ENCODE measurements at places on chromosomes 7 and 10.

- DNase-seq, result no peak
Measured at GRCh38 chr10:89390476-89391225, 1.8 kb upstream of the IFIT1 start.

GRCh38 chr7:111011520-111011919, 79.4 kb upstream of the LRRN3 start:
- no peak for DNase-seq

DNA sequence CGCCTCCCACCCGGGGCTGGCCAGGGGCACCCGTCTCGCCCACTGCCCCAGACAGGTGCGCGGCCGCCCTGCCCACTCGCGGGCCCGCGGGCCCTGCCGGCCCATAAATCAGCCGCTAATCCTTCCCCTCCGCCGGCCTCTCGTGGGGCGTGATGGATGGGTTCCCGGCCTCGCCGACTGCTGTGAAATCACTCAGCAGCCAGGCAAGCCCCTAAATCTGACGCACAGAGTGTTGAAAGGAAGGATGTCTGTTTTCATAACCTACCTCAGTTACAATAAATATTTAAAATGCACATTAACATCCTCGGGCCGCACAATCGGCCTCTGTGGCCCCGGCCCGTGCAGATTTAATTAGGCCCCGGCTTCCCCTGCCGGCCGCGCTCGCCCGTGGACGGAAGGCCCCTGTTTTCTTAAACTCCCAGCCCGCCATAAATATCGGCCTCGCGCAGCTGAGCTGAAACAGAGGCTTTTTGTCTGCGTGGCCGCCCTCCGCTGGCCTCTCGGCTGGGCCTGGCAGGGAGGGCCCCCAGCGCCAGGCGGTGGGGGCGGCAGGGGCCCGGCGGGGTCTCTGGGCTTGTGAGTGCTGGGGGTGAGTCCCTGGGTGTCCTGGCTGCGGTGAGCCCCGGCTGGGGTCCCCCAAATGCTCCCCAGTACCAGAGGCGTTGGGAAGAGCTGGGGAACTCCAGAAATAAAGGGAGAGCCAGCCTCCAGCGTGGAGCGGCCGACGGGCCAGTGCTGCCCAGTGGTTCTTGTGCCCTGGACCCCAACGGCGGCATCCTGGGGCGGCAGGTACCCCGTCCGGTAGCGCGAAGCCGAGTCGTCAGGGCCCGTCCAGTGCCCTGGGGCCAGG, 90.7 kb downstream of the UNCX start:
- DNase-seq, result no peak

- no peak for DNase-seq
Measured at GRCh38 chr7:129690701-129691100, 79.2 kb downstream of the NRF1 start.

GRCh38 chr10:21355591-21356011, 169.9 kb downstream of the SKIDA1 start:
- no peak for DNase-seq

DNA sequence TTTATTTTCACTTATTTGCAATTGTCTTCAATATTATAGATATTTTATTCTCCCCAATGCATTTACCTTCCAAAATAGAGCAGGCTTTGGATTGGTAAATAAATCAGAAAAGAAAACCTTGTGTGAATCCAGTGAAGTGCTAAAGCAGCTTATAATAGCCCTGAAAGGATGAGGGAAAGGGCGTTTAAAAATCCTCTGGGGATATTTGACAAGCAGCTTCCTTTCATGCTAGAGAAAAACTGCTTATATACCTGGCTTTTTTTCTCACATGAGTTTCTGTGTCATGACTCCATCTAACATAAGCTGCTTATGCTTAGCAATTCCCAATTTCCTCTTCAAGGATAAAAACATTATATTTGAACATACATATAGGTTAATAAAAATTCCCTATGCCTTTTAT, 221.6 kb upstream of the SEMA3E start:
- DNase-seq, result no peak

DNA sequence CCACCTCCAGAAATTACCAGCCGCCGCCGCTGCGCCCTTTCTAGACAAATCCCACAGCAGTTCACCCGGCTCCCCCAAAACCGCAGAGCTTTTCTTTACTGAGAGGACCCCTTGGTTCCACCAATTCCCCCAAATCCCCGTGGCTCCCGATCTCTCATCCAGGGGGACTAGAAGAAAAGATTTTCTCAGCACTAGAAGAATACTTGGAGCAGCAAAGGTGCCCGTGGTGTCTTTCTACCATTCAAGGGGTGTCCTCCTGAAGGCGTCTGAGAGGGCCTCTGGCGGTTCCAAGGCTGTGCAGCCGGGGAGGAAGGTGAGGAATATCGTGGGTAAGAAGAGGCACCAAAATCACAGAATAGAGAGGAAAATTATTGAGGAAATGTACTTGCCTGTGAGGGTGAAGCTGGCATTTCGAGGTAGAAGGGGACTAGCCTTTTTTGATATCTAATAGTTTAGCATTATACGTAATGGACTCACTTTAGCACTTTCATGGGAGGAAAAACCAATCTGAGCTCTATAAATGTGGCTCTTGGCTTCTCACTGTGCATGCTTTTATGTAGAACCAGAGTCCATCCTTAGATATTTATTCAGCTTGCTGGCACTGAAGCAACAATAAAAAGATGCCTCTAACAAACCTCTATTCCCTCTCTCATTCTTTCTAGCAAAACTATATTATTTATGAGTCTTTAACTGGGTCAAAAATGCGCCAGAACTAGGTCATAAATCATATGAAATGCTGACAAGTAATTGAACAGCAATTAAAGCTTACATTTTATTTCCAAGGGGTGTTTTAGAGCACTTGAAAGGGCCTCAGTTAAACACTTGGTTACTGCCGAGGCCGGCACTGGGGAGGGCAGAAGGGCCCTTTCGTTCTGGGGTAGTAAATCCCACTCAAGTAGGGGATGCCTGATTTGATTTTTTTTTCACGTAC, 13.8 kb upstream of the HOXA2 start:
- DNase-seq, result no peak

GRCh38 chr7:48045195-48045765, 9.9 kb downstream of the C7orf57 start:
- no peak for DNase-seq

DNA sequence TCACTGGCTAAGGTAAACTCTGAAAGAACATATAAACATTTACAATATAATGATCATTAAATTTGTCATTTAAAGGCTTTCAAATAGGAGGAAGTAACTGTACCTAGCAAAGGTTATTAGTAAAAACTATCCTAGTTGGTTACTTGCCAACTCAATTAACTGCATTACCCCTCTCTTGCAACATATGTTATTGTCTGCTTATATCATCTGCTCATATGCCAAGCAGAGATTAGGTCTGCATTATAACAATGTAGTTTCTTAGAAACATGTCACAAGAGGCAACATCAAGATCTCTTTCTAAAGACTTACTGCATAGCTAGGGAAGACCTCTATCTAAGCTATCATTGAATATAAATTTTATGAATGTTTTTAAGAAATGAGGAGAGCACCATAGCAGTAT, 132.5 kb downstream of the RELN start:
- DNase-seq, result no peak

DNA sequence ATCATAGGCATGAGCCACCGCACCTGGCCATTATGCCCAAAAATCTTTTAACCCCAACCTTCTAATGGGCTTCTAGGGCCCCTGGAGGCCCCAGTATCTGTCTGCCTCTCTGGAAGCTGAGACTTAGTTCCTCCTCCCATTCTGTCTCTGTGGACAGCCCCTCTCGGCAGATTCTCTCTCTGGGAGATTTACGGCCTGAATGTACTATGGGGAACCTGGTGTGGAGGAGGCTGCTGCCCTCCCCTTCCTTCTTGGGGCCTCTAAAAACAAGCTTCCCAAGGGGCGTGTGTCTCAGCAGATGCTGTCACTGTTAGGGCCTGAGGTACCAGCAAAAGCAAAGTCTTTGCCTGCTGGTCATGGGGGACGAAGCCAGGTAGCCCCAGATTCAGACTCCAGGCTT, 35.8 kb upstream of the PRKAR1B start:
- DNase-seq, result no peak

GRCh38 chr10:76514321-76514720, 1082.9 kb downstream of the LRMDA start:
- no peak for DNase-seq

- DNase-seq, result no peak
Measured at GRCh38 chr7:2068693-2069471, 163.9 kb downstream of the MAD1L1 start.

DNA sequence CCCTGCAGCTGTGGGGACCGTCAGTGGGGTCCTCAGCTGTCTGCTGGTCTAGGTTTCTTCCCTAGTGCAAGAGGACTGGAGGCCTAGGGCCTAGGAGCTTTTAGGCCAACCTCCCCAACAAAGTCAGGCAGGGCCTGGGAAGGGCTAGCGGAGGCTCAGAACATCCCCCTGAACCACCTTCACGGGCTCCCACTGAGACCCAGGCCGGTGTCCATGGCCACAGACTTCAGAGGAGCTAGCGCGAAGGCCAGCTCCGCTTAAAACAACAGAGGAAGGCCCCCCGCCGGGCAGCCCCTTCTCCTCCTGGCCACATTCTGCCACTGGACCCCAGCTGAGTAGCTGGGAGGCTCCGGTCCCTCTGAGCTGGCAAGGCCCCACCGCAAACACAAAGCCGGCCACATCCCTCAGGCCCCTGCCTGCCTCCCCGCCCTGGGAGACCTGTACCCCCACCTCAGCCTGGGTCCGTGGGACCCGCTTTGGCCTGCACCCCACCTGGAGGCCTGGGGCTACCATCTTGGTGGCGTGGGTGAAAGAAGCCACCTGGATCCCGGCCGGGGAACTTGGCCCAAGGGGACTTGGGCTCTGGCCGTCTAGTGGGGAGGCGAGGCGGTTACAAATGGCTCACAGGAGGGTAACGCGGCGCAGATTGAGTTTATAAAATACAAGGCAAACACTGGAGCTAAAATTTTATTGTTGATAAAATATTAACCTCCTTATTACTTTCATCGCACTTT, 5.4 kb upstream of the UNCX start:
- no peak for DNase-seq

DNA sequence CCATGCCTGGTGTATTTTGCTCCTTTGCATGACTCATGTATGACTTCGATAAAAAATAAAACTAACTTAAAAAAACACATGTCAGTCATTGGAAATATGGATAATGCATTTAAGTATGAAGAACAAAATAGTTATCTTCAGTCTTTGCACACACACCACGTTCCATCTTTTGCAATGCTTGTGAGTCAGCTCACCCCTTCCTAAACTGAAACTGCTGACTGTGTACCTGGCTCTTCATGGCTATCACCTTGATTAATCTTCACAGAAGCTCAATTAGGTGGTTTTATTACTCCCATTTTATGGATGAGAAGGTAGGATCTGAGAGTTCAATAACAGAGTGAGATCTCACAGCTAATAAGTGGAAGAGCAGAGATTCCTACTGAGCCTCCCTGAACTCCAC, 79.5 kb downstream of the CARD11 start:
- no peak for DNase-seq

DNA sequence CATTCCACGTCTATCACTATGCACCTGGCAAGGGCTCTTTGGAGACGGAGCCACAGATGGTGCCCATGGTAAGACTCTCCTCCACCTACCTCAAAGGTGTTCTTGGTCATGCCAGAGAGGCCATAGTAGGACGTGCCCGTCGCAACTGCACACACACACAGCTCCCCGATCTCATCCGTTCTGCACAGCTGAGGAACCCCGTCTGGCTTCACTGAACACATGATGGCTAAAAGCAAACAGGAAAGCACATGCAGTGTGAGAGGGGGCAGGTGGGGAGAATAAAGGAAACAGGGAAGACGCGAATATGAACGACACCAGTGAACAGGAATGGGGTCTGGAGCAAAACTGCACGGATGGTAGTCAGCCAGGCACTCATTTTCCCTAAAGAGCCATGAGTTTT, 230.9 kb downstream of the ZMYND11 start:
- DNase-seq, result no peak

DNA sequence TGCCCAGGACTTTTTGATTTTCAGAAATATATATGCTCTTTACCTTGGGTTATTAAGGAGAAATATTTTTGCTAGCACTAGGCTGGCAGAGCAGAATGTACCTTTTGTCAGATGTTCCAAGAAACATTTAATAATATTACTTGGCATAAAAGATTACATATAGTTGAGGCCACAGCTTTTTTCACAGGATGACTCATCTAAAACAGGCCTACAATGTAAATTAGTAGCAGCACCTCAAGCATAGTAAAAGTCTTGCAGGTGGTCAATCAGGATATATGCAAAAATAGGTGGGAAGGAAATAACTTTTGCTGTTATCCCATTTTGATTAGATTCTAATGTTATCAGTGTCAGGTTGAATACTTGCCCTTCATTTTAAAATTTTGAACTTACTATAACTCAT, 14.9 kb upstream of the ITGB1 start:
- no peak for DNase-seq

GRCh38 chr10:28508304-28508925, 24.5 kb upstream of the WAC start:
- no peak for DNase-seq

DNA sequence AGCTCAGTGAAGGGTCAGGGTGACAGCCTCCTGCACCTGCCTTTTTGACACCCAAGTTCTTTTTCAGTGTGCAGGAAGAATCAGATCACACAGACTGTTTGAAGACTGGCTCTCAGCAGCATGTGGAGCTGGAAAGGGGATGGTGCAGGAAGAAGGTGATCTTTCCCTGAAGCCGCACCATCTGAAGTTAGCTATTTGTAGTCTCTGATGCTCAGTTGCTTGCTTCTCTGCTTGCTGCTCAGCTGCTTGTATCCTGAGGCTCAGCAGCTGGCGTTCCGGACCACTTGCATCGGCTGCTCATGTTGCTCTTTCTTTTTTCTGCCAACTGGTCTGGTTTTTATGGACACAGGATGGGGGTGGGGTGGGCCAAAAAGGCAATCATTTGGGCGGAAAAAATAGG, 15.8 kb upstream of the DNMBP start:
- DNase-seq, result no peak

DNA sequence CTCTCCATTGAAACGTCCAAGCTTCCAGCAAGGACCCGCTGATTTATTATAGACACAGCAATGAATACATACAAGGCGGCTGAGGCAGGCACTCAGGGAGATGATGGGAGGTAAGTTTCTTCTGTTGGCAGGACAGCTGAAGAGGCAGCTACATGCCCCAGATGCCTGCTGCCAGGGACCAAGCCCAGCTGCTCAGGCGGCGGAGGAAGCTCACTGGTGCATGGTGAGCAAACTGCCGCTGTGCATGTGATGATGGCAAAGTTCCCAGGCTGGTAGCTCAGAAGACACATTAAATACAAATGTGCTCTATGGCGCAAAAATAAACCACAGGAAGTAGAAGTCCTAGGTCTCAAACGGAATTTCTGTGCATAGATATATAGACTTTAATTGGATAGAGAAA, 2.3 kb downstream of the DNTT start:
- DNase-seq, result no peak

DNA sequence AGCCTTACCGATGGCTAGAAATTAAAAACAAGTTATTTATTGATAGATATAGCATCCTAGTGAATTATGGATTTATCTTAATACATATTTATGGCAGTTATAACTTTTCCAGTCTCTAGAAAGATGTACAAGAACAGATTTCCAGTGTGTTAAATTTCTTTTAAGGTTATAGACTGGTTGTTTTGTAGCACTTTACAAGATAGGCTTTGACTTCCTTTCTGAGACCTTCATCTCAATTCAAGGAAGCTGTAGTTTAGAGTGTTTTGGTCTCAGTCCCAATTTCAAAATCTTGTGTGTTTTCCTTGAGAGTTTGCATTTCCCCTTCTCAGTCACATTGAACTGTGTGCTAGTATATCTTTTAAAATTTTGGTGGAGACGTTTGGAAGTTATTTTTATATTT, 30.1 kb downstream of the PLEKHA1 start:
- no peak for DNase-seq

GRCh38 chr7:158530800-158531609, 56.6 kb downstream of the PTPRN2 start:
- DNase-seq, result no peak
